T-helper 17 cell (primary cell): ENCODE measurements at places on chromosomes 7 and 10. TPM values are rescaled to one million over a fixed set of nuclear protein-coding genes. Genes with fewer than 3 reads are reported as not detected.

Gene CALU
- total RNA-seq, result 19.9 TPM

Gene OR6B1
- not detected for total RNA-seq

Gene COL13A1
- total RNA-seq, result not detected

DNA sequence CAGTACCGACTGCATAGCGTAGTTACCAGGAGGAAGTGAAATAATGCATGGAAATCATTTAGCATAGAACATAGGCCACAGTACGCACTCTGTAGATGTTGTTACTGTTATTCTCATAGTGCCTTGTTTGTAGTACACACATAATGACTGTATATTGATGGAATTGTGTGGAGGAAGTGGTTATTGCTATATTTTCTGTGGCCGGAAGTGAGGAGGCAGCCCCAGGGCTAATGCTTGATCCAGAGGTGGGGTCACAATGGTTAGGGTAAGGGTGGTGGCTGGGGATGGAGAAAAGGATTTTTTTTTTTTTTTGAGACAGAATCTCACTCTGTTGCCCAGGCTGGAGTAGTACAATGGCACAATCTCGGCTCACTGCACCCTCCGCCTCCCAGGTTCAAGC is 4.5 kb upstream of the MGAM start:
- DNase-seq, result no peak

DNA sequence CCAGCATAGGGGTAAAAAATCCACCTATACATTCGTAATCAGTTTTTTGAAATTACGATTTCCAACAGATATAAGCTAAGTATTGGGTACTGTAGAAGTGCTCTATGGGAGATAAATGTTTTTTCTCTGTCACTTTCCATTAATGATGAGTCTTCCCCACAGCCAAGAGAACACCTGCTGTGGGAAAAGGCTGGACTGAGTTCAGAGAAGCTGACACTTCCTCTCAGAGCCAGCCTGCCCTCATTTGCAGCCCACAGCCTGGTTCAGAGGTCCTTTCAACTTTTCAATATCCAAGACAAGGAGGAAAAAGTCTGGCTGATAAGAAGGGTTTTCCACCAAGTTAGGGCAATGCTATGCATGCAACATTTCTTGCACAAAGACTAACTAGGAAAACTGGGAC is 64.5 kb upstream of the DNAJB12 start:
- DNase-seq, result no peak

- DNase-seq, result no peak
Measured at GRCh38 chr10:101388676-101389276, 34.8 kb downstream of the BTRC start.

DNA sequence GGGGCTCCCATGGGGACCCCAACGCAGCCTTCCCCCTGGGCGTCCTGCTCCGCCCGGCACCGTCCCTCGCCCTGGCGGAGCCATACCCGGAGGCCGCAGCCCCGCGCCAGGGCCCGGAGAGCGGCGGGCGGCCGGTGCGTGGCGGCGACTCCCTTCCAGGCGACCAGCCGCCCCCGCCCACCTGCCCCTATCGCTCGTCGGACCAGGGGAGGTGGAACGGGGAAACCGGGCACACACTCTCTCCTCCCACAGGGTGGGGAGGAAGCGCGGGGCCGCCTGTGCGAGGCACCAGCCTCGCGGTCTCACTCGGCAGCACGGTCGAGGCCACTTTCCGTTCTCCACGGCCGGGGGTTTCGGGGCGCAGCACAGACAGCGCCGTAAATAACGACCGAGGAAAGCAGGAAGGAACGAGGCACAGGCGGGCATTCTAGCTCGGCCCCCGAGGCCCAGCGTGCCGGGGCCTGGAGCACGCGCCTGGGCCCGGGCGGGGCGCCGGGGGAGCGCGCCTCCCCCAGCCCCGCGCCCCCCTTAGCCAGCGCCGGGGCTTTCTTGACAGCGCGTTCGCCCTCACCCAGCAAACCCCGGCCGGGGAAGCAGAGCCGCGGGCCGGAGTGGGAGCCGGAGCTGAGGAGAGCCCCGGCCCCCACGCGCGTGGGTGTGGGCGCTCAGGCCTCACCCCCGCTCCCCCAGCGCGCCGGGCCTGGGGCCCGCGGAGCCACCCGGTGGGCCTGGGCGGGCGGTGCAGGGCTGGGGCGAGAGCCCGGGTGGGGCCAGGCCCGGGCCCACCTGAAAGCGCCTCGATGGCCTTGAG is 936 bp downstream of the IGF2BP3 start:
- peak; percentile 22 for DNase-seq

DNA sequence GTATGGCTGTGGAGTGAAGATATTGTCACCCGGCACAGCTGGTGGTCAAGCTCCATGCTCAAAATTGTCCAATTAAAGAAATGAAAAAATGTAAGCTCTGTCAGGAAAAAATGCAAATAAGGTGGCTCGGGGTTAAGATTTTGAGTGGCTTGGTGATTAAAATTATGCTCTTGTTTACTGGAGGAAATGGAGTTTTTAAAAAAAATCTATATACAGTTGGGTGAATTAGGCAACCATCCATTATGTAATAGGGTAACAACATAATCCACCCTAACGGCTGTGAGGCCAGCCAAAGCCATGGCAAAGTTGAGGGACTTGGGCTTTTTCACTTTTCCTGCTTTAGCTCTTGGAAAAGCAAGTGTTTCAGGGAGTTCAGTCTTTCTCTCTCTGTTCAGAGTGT is 260.8 kb upstream of the HABP2 start:
- no peak for DNase-seq
